ENCODE measurements at places on chromosomes 6 and 20.

GRCh38 chr6:70973604-70974003 is 16.7 kb upstream of the B3GAT2 start:
- no peak for DNase-seq

- no peak for DNase-seq
Observed at GRCh38 chr6:148598724-148599123, 148.1 kb upstream of the UST start.

DNA sequence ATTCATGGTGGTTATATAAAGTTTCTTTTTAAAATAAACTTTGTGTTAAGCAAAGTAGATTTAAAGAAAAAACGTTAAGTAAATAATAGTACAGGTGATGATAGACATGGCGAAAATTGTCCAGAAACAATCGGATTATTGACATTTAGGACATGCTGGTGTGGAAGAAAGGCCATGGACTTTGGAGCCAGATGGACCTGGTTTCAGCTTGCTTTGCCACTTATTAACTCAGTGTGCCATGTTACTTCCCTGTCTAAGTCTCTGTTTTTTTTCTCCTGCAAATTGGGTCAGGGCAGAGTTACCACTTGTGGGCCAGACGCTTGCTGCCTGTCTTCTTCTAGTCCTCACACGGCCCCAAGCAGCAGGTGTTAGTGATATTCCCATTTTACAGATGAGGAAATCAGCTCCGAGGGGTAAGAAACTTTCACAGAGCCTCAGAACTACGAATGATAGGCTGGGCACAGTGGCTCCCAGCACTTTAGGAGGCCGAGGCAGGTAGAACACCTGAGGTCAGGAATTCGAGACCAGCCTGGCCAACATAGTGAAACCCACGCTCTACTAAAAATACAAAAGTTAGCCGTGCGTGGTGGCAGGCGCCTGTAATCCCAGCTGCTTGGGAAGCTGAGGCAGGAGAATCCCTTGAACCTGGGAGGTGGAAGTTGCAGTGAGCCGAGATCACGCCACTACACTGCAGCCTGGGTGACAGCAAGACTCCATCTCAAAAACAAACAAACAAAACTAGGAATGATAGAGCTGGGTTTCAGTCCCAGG is 12.4 kb downstream of the KIF3B start:
- DNase-seq = no peak

DNA sequence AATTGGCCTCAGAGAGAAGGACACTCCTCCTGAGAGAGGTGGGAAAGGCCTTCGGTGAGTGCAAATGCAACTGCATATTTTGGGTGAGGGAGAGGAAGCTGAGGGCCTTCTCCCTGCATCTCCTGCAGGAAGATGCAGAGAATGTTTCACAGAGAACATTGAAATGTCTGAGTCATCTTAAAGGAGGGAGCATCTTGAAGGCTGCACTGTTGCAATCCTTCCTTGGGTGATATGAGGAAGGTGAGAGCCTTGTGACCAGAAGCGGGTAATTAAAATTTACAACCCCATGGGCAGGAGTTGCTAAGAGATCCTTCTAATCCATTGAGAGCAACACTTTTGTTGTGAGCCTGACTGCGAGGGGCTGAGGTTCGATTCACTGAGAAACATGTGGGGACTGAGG is 375.7 kb upstream of the MARCKS start:
- DNase-seq = peak; percentile 10

GRCh38 chr6:130524552-130524951 is 158.7 kb downstream of the TMEM200A start:
- no peak for DNase-seq

DNA sequence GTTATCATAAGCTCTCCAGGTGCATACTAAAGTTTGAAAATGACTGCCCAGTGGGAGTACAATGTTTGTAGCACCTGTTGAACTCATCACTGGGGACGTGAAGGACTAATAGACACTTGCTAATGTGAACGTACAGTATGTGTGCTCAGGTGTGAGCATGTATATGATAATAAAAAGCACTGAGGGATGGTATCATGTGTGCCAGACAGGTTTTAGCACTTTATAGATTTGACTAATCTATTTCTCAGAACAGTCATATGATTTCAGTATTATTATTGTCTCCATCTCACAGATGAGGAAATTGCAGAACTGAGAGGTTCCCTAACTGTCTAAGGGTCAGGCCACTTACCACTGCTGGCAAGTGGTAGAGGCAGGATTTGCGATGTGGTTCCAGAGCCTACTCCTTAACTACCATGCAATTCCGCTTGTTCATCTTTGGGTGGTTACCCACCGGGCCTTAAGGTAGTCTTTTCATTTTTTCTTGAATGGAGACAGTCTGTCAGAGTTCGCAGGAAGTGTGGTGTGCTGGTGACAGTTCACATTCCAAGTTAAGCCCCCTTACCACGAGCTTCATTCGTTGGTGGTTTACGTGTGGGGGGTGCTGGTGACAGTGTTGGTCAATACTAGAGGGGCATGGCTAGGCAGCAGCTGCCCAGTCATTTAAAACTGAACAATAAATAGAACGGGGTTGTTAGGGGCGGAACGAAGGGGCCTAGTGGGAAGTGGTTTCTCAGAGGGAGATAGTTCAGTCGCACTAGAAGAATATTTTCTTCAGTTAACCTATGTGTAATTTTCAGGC is 46.8 kb downstream of the RREB1 start:
- DNase-seq = peak; percentile 84

GRCh38 chr6:71179249-71179885 is 109.2 kb upstream of the OGFRL1 start:
- no peak for DNase-seq

- DNase-seq = no peak
Observed at GRCh38 chr6:10368861-10369260, 46.0 kb downstream of the TFAP2A start.

- peak; percentile 59 for DNase-seq
Observed at GRCh38 chr6:12170351-12171092, 119.6 kb upstream of the EDN1 start.

GRCh38 chr6:34098045-34098936 is 47.6 kb downstream of the GRM4 start:
- DNase-seq = no peak

- DNase-seq = no peak
Observed at GRCh38 chr20:45781391-45781931, 10.2 kb downstream of the WFDC3 start.

DNA sequence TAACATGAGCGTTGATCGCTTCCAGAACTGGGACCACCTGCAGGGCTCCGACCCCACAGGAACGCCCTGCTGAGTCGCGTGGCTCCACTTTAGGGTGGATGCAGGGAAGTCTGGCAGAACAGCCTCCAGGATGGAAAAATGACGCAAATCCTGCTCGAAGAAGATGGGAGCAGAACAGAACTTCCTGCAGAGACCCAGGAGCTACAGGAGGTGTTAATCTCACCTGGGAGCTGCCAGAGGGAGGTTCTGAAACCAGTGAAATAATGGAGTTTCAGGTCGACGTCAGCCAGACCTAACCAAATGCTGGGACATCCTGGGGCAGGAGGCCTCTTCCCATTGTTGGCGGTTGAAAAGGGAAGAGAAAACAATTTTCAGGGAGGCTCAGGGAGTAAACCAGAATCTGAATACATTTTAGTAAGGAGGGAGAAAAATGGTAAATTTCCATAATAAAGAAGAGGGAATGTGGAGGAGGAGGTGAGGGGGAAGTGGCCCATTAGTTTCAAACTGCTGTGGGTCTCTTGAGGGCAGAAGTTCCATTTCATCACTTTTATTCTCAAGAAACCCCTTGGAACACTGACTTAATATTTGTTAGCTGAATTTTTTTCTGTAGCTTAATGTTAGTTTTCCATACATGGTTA is 558.4 kb upstream of the CDH4 start:
- DNase-seq = no peak
